ENCODE measurements at places on chromosomes 2 and 18.

DNA sequence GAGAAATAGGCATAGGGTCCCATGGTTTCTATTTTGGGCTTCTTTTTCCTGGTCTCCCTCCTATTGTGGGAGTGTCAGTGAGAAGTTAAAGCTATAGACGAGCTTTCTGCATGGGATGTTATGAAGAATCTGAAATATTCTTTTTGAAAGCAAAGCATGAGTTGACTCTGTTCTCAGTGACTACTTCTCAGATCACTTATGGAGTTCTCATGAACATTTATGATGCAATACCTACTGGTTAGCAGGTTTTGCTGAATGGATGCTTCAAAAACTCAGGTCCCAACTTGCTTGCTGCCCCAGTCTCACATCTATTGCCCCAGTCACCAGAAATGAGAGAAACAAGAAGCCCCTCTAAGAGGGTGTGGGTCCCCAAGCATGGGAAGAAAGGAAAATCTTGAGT, 365.0 kb downstream of the HRH4 start:
- DNase-seq, result no peak

GRCh38 chr2:12110074-12110473, 363.6 kb downstream of the LPIN1 start:
- peak; percentile 28 for DNase-seq

DNA sequence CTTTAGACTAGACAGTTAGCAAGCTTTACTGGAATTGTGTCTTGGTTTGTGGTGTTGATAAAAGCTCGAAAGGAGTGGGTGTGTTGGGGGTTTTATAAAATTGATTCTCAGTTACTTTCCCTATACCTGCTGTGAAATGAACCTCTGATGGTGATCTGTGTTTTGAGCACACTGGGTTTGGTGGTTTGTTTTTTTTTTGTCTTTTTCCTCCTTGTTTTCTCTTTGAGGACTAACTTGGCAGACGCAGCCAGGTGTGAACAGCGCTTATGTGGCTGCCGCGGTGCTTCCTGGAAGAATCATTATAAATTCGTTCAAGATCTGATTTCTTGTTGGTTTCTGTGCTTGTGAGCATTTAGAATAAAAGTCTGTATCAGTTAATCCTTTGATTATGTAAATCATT, 28.5 kb downstream of the GRHL1 start:
- DNase-seq, result no peak

DNA sequence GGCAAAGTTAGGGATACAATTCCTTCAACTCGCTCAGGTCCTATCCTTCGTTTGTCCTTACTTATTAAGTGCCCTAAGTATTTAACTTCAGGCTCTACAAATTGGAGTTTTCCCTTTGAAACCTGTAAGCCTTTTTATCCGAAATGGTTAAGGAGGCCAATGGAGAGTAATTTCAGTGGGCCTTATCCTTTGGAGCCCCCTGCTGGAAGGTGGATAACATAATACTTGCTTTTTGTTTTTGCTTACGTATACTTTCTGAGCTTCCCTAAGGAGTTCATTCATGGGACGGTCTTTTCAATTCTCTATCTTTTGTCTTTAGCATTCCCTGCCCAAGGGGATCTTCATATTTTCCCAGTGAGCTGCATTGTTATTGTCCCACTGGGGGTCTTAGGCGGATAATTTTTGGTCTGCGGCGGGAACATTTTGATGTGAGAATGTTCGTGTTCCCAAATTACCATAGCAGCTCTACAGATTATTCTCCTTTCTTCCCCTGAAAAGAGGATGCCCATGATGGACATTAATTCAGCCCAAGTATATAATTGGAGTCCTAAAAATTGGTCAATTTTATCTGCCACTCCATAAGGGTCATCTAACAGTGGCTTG, 34.4 kb upstream of the TRAPPC8 start:
- DNase-seq, result peak; percentile 60

DNA sequence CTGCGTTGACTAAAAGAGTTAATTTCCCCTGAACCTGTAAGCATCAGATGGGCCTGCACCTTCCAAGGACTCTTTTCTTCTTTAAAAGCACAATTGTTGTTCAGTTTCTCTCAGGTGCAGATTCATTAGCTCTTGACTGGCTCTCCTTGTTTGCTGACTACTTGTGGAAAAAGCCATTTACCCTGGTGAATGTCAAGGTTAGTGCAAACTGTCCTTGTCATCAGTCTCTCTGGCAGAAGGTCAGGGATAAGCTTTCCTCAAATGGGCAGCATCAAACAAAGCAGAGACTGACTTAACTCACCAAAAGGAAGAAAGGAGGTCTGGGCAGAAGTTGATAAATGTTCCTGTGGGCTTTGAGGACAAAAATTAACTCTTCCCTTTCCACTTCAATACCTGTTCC, 922.7 kb downstream of the BCL11A start:
- no peak for DNase-seq

DNA sequence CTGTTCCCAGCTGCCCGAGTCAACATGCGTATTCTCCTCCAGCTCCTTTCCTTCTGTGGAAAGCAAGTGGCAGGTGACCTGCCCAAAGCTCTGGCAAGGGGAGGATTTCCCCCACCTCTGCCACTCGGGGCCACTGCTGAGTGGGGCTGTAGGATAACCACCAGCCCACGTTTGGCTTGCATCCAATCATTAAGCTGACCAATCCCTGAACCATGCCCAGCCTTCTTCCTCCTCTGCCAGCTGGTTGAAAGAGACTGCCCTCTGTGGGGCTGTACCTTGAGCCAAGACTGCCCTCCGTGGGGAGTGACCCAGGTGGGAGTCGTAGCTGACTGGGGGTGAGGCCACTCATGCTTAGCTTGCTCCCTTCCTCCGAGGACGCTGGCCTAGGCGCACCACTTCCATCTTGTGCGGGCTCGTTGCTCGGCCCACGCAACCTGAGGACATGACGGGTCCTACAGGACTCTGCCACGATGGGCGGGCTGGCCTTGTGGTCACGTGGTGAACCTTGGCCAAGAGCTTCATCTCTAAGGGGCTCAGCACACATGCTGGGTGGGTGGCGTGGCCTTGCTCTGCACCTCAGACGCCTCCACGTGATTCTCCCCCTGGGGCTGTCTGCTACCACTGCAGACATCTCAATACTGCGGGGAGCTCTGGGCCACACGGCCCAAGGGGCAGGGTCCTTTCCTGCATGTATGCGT, 112.1 kb downstream of the NDUFA10 start:
- no peak for DNase-seq

DNA sequence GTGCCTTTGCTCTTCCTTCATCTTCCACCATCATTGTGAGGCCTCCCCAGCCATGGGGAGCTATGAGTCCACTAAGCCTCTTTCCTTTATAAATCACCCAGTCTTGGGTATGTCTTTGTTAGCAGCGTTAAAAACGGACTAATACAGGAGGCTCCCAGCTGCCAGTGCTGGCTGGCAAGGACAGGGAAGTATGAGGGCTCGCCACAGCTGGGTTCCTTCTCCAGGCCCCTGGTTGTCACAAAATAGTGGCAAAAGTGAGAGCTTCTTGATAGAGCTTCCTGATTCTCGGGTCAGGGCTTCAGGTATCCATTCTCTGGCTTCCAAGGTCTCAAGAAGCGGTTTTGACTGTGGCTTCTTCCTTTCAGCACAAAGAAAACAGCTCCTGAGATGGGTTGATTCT, 85.0 kb downstream of the ZNF516 start:
- DNase-seq, result no peak

DNA sequence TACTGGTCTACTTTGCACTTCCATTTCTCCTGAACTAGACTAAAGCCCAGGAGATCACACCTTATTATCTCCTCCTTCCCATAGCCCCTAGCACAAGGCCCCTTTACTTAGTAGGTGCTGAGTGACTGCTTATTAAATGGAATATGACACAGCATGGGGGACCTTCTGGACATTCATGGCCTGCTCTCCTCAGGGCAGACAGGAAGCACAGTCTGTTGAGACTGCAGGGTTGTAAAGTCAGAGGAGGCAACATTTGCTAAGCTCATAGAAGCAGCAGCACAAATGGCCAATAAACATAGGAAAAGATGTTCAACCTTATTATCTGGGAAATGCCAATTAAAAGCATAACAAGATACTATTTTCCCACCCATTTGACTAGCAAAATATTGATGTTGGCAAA, 75.3 kb downstream of the DNMT3A start:
- DNase-seq, result no peak
